ENCODE measurements at places on chromosomes 7 and 10.

- no peak for DNase-seq
Observed at GRCh38 chr7:76377186-76377918, 18.6 kb upstream of the YWHAG start.

GRCh38 chr10:96321822-96322221 is 17.6 kb downstream of the DNTT start:
- DNase-seq: no peak

DNA sequence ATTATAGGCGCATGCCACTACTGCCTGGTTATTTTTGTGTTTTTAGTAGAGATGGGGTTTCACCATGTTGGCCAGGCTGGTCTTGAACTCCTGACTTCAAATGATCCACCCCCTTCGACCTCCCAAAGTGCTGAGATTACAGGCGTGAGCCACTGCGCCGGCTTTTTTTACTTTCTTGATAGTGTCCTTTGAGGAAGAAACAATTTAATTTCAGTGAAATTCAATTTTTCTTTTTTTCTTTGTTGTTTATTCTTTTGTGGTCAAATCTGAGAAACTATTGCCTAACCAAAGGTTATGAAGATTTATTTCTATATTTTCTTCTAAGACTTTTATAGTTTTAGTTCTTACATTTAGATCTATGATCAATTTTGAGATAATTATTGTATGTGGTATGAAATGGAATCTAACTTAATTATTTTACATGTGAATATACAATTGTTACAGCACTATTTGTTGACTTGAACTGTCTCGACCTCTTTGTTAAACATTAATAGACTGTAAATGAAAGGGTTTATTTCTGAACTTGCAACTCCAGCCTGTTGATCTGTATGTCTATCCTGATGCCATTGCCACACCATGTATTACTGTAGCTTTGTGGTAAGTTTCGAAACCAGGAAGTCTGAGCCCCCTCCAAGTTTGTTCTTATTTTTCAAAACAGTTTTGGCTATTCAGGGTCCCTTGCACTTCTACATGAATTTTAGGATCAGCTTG is 19.8 kb upstream of the RASSF4 start:
- DNase-seq: no peak

GRCh38 chr7:64046041-64046389 is 781 bp downstream of the ZNF727 start:
- DNase-seq: no peak

DNA sequence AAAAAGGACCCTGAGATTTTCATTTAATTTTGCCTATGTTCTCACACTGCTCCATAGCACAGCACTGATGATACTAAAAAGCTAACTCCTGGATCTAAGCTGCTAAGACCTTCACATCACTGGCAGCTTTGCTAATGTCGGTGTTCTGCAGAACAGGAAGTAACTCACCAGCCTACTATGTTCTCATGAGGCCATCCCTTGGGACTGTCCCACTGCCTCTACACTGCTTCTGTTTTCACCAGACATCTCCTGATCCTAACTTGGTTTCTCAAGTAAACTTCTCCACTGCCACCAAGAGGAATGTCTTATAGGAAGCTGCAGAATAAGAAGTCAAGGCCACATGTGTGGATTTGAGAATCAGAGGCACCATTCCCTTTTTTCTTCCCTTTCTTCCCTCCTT is 15.1 kb downstream of the HTR7 start:
- no peak for DNase-seq

- no peak for DNase-seq
Observed at GRCh38 chr10:78529262-78529661, 495.6 kb downstream of the RPS24 start.

All from stimulated activated CD4-positive, alpha-beta T cell treated with anti-CD3 and anti-CD28 coated beads, TNF-alpha, amount 100 ng/mL, for 1 hour (primary cell).